Omental fat pad (tissue), 4 donors: ENCODE measurements at places on chromosomes 11 and 22. TPM values are rescaled to one million over a fixed set of nuclear protein-coding genes. Genes with fewer than 3 reads are reported as not detected.

DCDC1 gene
- total RNA-seq: 0.36 TPM

CDC42BPG gene
- 0.47 TPM for total RNA-seq

PATE2 gene
- total RNA-seq: not detected

CD3D gene
- 2.6 TPM for total RNA-seq

ASRGL1 gene
- 49.0 TPM for total RNA-seq

GRCh38 chr22:42717197-42717928, 3.3 kb downstream of the A4GALT start:
- no peak for DNase-seq

- DNase-seq: no peak
These were observed 221.2 kb downstream of the CEP164 start for GRCh38 chr11:117548876-117549275.

- DNase-seq: no peak
These were observed at the start of gene FAM181B for GRCh38 chr11:82733444-82734119. Gene FAM181B (minus strand): TSS chr11:82733864. CDS start chr11:82733729, 135 bp downstream.

DNA sequence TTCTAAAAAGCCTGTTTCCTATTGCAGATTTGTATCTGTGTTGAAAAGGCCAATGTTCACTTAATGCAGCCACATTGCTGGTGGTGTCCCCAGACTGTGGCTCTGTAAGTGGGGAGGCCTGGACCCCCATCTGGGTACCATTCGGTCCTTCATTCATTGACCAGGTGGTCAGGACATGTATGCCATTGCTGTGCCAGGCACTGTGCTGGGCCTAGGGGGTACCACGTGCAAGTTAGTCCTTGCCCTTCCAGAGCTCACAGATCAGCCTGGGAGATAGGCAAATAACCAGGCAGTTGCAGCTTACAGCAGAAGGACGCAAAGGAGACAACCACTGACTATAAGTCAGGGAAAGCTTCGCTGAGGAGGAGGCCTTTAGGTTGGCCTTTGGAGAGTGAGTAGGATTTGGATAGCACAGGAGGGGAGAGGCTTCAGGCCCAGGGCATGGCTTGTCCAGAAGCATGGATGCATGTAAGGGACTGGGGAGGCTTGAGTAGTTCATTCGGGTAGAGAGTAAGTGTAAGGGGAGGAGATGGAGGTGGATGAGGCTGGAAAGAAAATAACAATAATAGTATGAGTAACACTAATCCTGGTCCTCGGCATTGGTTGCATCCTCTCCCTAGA, 5.0 kb downstream of the PRDM11 start:
- DNase-seq: no peak

- DNase-seq: no peak
These were observed 2.0 kb downstream of the ST14 start for GRCh38 chr11:130161441-130162145.

DNA sequence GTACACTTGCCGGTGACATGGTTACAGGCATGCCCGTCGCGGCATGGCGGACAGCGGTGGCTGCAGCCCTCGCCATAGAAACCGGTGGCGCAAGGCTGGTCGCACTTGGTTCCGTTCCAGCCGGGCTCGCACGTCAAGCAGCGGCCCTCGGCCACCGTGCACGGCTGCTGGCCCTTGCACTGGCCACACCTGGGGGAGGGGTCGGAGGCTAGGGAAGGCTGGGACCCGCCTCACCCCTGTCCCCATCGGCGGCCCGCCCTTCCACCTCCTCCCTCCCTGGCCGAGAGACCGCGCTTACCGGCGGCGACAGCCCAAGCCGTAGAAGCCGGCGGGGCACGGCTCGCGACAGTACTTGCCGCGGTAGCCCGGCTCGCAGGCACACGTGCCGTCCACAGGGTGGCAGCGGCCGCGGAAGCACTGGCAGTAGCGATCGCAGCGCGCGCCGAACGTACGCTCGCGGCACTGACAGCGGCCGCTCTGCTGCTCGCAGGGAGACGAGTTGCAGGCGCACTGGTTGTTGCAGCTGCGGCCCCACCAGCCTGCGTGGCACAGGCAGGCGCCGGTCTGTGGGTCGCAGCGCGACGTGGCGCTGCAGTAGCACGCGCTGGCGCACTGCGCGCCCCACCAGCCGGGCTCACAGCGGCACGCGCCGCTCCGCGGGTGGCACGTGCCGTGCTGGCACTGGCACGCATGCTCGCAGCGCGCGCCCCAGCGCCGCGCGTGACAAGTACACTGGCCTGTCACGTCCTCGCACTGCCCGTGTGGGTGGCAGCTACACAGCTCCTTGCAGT, 6.7 kb downstream of the SCARF2 start:
- no peak for DNase-seq

- DNase-seq: no peak
These were observed 84.6 kb upstream of the NAV2 start for GRCh38 chr11:19628018-19628417.

DNA sequence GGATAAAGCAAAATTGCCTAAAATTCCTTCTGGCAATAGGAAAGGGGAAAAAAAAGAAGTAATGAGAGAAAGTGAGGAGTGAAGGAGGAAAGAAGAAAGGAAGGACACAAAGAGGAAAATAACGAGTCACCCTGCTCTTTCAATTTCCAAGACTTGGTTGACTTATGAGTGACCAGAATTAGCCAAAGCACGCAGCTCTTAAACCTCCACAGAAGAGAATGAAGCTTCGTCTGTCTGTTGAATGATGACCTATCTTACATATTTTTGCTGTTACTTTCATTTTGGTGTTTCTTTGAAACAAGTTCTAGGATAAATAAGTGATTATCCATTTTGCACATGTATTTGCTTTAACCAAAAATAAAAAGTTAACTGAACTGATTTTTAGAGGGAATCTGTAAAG, 728 bp downstream of the MMP27 start:
- DNase-seq: no peak

- no peak for DNase-seq
These were observed 128.1 kb downstream of the WNT7B start for GRCh38 chr22:45848904-45849303.

GRCh38 chr11:65639623-65640482, 2.0 kb downstream of the SIPA1 start:
- DNase-seq: no peak

DNA sequence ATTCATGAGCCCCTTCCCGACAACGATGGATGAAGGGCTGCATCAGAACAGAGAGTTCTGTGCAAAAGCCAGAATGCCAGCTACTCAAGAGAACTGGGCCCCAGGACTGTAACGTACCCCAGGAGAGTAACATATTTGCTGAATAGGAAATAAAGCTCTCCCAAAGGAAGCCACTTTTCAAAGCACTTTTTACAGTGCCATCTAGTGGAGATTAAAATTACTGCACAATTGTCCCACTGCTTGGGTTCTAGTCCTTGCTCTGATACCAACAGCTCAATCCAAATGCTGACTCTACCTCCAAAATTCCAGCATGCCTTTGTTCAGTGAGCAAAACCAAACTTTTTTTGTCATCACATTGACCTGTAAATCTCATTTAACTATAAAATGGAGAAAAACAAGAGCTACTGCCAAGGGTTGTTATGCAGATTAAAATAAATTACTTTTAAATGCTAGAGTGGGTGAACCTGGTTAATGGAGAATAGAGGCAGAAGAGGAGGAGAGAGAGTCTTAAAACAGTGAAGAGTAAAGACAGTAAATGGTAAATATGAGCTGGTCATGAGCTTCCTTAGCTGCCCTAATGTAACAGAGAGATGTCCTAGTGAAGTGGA, 87.6 kb upstream of the FSHB start:
- no peak for DNase-seq

GRCh38 chr22:49814164-49814686, 13.4 kb downstream of the BRD1 start:
- no peak for DNase-seq

GRCh38 chr11:371051-371450, 1.8 kb downstream of the B4GALNT4 start:
- no peak for DNase-seq

GRCh38 chr11:112962579-112963367, 1.6 kb downstream of the NCAM1 start:
- no peak for DNase-seq
